RWPE2 (cell line): ENCODE measurements at places on chromosomes 4 and X.

- no peak for DNase-seq
Observed at GRCh38 chr4:180827232-180828009, 1415.8 kb upstream of the TENM3 start.

- DNase-seq = no peak
Observed at GRCh38 chr4:80221161-80221560, 23.9 kb downstream of the PRDM8 start.

DNA sequence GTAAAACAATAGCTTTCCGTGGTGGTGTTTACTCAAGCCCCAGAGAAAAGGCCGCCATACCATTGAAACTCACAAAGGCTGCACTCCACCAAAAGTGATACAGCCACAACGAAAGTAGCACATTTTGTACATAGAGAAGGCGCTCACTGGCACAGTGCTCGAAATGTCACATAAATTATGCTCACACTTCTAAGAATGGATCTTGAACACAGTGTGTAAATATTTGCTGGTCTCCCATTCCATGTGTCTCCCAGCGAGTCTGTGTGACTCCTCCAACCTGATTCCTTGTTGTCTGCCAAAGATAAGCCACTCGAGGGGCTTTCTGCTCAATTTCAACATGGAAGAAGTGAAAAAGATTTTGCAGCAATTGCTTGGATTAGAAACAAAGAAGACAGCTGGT, 234.0 kb upstream of the VCX3A start:
- no peak for DNase-seq

- no peak for DNase-seq
Observed at GRCh38 chrX:40120838-40121580, 23.3 kb upstream of the BCOR start.

DNA sequence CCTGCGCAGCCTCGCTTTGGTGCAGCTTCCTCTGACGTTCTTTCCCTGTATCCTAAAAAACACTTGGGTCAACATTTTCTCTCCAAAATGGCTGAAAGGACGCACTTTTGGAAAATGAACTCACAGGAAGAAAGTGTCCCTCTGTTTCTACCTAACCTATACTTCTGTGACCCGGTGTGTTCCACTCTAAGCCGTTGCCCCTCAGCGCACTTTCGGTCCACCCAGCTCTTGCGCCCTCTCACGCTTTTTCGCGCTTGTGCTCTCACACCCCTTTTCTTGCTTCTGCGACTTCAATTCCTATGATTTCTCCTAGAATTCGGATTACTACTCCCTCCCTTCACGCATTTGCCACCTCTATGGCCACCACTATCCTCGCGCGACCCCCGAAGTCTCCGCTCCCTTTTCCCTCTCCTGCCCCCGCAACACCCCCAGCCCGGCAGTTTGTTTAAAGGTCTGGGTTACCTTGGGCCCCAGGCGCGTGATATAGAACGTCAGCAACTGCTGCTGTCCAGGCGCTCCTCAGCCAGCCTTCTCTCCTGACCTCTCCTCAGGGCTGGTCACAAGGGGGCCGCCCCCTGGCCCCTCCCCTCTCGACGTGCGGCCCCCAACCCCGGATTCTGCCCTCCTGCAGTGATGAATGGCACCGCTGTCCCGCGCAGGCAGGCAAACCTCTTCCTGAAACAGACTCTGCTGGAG, at the start of gene USP51:
USP51 (minus strand) TSS at position 535 of the 696 bp plus-strand sequence. CDS start 909 bp downstream, outside the sequence.
- no peak for DNase-seq

GRCh38 chr4:13263967-13264525, 220.1 kb downstream of the RAB28 start:
- no peak for DNase-seq

- no peak for DNase-seq
Observed at GRCh38 chr4:38989487-38989886, 42.7 kb downstream of the TMEM156 start.

DNA sequence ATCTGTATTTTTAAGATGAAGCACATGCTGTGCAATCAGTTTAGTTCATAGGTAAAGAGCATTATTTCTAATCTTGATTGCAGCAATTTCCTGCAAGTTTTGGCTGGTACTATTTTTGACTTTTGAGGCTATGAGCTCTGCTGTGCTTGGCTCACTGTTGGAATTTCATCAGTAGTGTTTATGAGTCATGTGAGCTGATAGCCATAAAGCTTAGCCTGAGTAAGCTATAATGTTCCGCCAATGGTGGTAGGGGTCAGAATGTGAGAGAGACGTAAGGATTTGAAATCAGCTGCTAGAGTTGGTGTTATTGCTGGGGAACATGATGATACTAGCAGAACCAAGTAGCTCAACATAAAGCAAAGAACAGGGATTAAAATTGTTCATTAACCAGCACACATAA, 590.9 kb upstream of the GNPDA2 start:
- DNase-seq = no peak

DNA sequence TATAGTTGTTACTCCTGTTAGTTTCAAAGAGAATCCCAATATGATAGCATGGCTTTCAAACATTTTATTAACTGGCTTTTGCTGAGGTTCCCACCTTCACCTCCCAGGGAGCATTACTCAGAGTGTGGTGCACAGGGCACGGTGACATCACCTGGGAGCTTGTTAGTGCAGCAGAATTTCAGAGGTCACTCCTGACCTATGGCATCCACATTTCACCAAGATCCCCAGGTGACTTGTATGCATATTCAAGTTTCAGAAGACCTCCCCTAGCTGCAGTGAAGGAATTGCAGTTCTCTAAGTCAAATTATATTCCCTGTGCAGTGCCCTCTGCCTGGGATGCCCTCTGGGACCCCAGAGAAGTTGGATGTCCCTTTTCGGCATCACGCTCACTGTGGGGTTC, 29.7 kb upstream of the LNX1 start:
- no peak for DNase-seq

GRCh38 chrX:11100281-11101035, 10.7 kb upstream of the HCCS start:
- no peak for DNase-seq

- DNase-seq = no peak
Observed at GRCh38 chr4:103567591-103567990, 152.2 kb downstream of the TACR3 start.

DNA sequence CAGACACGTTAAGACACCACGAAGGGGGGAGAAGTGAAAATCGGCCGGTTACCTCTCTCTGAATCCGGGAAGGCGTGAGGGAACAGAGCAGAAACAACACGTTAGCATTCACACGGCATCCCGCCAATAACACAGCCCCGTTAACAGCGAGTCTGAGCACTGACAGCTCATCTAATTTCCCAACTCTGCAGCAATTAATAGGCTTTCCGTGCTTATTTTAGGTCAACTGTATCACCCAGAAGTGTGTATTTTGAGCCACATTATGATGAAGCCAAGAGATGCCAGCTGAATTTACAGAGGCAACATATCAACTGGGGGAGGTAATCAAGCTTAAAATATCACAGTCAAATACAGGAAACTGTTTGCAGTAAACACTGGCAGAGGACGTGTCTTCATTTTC, 92.6 kb downstream of the NSUN7 start:
- no peak for DNase-seq

- DNase-seq = no peak
Observed at GRCh38 chr4:42750856-42751255, 94.0 kb upstream of the ATP8A1 start.

- no peak for DNase-seq
Observed at GRCh38 chr4:185235119-185235842, 25.9 kb downstream of the SNX25 start.

GRCh38 chrX:41677183-41678060, 11.4 kb upstream of the GPR34 start:
- no peak for DNase-seq

DNA sequence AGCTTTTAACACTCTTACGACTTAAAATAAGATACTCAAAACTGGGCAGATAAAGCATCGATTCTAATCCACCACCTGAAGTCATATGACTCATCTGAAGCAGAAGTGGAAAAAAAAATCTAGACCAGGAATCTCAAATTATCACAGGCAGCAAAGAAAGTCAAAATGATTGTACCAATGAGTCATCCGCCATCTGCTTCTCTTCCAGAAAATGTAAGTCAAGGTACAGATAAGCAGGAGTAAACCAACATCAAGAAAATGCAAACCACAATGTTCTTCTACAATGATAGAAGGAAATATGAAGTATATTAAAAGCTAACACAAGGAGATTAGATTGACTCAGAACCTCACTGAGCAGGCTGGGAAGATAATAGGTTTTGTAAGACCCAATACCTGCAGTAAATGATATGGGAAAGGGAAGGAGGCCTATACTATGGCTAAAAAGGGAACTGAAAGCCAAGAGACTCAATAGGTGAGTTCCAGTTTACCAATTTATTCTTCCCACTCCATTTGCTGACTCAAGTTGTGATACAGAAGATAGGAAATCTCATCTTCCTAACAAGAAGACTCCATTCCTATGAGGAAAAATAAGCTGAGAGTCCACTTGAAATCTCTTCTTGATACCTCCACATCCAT, 88.4 kb upstream of the TET2 start:
- no peak for DNase-seq

GRCh38 chr4:100795581-100795980, 277.8 kb upstream of the EMCN start:
- DNase-seq = no peak

DNA sequence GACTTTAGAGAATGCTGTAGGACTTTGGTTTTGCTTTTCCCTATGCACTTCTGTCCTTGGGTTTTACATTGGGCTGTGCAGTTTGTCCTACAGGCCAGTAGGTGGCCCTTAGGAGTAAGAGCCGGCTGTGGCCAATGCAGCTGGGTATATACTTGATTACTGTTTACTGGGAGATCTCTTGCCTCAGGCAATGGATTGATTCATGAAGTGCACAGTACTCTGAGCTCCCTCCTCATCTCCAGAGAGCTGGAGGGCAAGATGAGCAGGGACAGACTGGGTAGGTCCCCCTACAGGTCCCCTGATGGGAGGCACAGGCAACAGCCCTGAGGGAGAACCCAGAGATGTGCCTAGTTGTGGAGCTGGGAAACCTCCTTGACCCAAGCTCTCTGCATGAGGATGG, 103.8 kb upstream of the QRFPR start:
- DNase-seq = no peak

- no peak for DNase-seq
Observed at GRCh38 chr4:140268186-140268841, 105.1 kb upstream of the SCOC start.

- DNase-seq = no peak
Observed at GRCh38 chrX:30592831-30593230, 15.3 kb upstream of the TASL start.

- no peak for DNase-seq
Observed at GRCh38 chrX:153782313-153782712, 1.5 kb downstream of the SRPK3 start.

DNA sequence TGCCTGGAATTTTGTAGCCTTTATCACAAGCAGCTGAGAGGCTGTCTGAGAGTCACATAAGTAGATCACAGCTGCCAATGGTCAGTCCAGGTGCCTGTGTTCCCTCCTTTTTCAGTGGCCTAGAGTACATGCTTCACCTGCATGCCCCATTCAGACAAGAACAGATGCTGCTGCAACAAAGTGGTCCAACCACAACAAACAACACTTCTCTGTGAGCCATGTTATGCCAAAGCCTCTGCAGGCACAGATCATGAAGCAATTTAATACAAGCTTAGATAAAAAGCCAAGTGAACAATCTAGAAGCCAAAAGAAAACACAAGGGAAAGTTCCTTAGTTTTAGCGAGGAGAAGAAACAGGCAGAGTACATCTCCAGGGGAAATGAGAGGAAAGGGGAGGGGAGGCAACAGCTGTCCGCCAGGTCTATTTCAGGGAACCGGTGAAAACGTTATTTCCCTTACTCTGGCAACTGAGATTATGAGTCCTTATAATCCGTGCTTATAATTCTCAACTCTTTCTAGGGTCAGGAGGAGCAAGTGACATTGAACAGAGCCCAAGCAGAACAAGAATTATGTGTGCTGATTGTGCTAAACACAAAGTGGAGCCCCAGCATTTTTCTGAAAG, 92.6 kb downstream of the TSPAN5 start:
- no peak for DNase-seq

DNA sequence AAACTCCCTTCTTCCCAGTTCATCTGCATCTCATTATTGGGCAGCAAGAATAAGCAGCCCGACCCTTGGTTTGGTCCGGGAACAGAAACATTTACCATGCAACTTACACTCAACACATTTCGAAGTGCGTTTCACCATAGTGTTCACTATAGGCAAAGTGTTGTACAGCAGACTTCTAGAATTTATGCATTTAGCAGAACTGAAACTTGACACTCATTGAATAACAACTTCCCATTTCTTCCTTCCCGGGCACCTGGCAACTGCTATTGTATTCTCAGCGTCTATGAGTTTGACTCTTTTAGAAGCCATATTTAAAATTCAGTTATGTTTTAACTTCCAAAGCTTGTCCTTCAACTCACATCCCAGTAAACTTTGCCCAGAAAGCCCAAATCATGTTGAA, 840.6 kb downstream of the NLGN4X start:
- DNase-seq = no peak

GRCh38 chr4:89579771-89580170, 257.2 kb downstream of the SNCA start:
- DNase-seq = no peak

DNA sequence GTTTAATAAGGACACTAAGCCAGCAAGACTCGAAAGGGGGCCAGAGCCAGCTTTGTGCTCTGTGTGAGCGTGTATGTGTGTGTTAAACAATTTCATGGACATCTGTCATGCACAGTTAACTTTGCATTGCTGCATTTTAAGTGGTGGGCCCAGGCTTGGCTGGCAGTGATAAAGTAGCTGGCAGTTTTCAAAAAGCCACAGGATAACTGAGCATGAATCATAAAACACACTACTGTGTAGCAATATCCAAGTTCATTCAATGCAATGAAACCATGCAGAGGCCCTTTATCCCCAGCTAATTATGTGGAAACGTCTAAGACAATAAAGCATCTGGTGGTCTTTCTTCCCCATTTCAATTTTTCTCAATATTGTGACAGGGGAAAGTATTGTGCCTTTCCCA, 132.9 kb downstream of the NKX6-1 start:
- no peak for DNase-seq

- no peak for DNase-seq
Observed at GRCh38 chr4:150080337-150080736, 2.1 kb downstream of the DCLK2 start.

- DNase-seq = peak; percentile 27
Observed at GRCh38 chrX:31071262-31071661, 579 bp downstream of the FTHL17 start.

DNA sequence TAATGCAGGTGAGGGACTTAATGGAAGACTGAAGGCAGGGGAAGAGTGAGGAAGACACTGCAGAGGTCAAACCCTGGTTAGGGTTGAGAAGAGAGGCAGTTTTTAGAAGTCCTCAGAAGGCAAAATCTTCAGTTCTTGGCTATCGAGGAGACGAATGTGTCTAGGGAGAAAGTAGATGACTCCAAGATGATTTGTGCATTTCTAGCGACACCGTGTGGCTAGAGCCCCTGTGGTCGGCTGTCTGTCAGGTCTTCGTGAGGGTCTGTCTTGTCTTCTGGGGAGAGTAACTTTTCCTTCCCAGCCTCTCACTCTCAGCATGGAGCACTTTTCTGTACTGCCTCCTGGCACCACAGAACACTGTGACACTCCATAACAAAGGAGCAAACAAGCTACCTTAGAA, 458.1 kb downstream of the STIM2 start:
- DNase-seq = no peak

DNA sequence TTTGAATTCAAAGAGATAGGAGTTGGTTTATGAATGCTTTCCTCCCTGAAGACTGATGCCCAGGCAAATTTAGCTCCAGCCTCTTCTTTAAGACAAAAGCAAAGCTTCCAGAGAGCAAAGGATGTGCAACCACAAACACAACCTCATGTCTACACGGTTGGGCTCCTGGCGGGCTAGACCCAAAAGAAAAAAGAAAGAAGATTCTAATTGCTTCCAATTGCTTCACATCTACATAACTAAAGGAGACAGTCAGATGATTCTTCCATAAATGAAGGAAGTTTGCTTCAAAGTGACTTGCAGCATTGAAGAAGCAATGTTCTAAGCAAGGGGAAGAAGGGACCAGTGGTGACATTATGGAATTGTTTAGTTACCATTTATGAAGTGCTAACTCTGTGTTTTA, 1603.0 kb upstream of the TENM3 start:
- DNase-seq = no peak
